ENCODE measurements at places on chromosomes 12 and 14. TPM values are rescaled to one million over a fixed set of nuclear protein-coding genes. Genes with fewer than 3 reads are reported as not detected.

SMAGP gene
- total RNA-seq = 11.4 TPM

INHBC gene
- 0.10 TPM for total RNA-seq

RILPL2 gene
- 11.2 TPM for total RNA-seq

KRT6B gene
- total RNA-seq = not detected

PPM1A gene
- 40.1 TPM for total RNA-seq

DTX1 gene
- 75.3 TPM for total RNA-seq

DNA sequence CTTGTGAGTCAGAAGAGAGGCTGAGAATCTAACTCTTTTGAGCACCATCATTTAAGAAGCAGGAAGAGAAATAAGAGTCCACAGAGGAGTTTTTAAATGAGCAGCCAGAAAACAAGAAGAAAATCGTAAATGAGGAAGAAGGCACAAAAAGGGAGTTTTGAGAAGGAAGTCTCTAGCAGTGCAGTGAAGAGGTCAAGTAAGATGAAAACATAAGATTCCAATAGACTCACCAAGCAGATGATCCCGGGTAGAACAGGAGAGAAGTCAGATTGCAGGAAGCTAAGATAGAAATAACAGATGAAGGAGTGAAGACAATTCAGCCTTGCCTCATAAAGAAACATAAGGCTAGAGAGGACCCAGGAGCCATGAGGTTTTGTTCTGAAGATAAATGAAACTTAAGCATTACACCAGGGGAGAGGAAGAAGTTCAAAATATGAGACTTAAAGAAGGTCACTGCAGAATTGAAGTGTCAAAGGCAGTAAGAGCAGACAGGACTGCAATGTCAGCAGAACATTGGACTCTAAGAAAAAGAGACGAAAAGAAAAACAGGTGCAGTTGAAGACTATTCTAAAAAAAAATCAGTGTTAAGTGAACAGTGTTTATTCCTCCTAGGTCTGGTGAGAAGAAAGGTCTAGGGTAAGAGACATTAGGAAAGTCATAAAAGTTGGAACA lies 229.0 kb downstream of the SEC23A start:
- DNase-seq = no peak
- H3K4me1 ChIP-seq = no peaks in the 10 kb centered on the region
- no peaks in the 10 kb centered on the region for H3K27me3 ChIP-seq

- H3K4me1 ChIP-seq = no peaks in the 10 kb centered on the region
- H3K36me3 ChIP-seq = no peaks in the 10 kb centered on the region
- H3K27ac ChIP-seq = no peak overlapping the region
- no peaks in the 10 kb centered on the region for H3K27me3 ChIP-seq
- no peak for DNase-seq
Measured at GRCh38 chr14:87579036-87579435, 413.9 kb downstream of the GALC start.

GRCh38 chr12:145369-145960 lies 68.5 kb downstream of the SLC6A12 start:
- no peak overlapping the region for H3K4me3 ChIP-seq
- H3K27ac ChIP-seq = no peak overlapping the region
- peaks cover 6% of the 10 kb centered on the region for H3K4me1 ChIP-seq
- peaks cover 16% of the 10 kb centered on the region for H3K27me3 ChIP-seq

- no peaks in the 10 kb centered on the region for H3K27me3 ChIP-seq
- DNase-seq = no peak
- H3K4me1 ChIP-seq = no peaks in the 10 kb centered on the region
- H3K4me3 ChIP-seq = no peak overlapping the region
Measured at GRCh38 chr14:25848601-25849000, 749.2 kb downstream of the NOVA1 start.

DNA sequence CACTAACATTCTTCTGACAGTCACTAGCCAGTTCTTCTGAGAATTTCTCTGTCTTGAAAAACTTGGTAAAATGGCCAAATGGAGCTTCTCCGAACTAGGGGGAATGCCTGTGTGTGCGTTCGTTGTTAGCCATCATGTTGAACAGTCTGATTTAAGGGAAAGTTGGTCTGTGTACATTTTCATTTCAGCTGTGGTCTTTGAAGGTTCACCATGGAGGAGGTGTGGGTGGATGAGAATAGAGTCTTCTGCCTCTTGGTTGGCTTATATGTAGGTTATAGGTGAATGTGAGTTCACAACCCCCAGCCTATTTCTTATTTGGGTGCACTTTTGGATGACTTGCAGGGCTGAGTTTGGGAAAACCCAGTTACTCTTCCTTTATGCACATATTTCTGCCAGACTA lies 12.9 kb downstream of the ETV6 start:
- DNase-seq = no peak
- peaks cover 75% of the 10 kb centered on the region for H3K4me1 ChIP-seq
- no peak overlapping the region for H3K27ac ChIP-seq
- H3K36me3 ChIP-seq = peaks cover 54% of the 10 kb centered on the region
- no peaks in the 10 kb centered on the region for H3K27me3 ChIP-seq

- no peaks in the 10 kb centered on the region for H3K27me3 ChIP-seq
- H3K36me3 ChIP-seq = peaks cover 3% of the 10 kb centered on the region
- H3K27ac ChIP-seq = no peak overlapping the region
- no peak overlapping the region for H3K4me3 ChIP-seq
- peaks cover 3% of the 10 kb centered on the region for H3K4me1 ChIP-seq
- DNase-seq = no peak
Measured at GRCh38 chr14:91078095-91078737, 17.8 kb upstream of the RPS6KA5 start.

GRCh38 chr12:6772726-6773589 lies 638 bp downstream of the LAG3 start:
- H3K27ac ChIP-seq = no peak overlapping the region
- H3K36me3 ChIP-seq = no peaks in the 10 kb centered on the region
- no peak for DNase-seq

DNA sequence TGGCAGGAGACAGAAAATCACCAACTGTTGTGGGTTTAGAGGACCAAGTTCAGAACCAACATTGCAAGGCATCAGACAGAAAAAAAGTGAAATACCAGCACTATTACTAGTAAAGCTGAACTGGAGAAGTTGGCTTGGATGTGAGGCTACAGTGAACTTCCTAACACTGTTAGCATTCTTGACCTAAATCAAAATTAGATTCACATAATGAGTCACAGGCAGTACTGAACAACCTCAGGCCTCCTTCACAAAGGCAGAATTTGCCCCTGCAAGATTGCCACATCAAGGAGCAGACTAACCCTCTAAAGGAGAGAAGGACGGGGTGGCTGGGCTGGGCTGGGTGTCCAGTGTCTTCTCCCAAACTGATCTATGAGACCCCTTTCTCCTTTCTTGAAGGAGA lies 539.7 kb downstream of the SNAPC1 start:
- H3K4me3 ChIP-seq = no peak overlapping the region
- H3K27me3 ChIP-seq = no peaks in the 10 kb centered on the region
- H3K27ac ChIP-seq = no peak overlapping the region
- no peaks in the 10 kb centered on the region for H3K36me3 ChIP-seq
- no peak for DNase-seq

DNA sequence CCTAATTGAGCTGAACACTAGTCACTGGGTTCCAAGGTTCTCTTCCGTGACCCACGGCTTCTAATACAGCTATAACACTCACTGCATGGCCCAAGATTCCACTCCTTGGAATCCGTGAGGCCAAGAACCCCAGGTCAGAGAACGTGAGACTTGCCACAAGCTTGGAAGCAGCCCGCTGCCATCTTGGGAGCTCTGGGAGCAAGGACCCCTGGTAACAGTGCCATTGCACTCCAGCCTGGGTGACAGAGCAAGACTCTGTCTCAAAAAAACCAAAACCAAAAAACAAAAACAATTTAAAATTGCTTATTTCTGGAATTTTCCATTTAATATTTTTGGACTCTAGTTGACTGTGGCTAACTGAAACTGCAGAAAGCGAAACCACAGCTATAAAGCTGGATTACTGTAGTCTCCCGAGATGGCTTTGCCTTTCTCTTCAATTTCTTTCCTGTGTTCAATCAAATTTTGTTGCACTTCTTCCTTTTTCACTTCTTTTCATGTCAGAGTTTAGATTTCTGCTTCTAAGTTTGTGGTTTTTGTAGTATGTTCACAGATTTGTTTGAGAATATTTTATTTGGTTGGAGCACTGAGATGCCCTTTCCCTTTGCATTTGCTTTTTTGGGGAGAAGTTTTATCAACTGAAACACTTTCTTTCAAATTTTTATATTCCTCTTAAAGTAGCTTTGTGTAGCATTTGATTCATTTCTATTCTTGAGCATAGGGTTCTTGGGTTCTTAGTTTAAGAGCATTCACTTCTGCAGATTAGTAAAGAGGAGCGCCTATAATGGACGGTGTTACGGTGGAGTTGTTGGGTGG lies 44.6 kb downstream of the DDHD1 start:
- H3K36me3 ChIP-seq = peaks cover 3% of the 10 kb centered on the region
- no peak for DNase-seq
- H3K4me3 ChIP-seq = no peak overlapping the region
- H3K4me1 ChIP-seq = peaks cover 2% of the 10 kb centered on the region

DNA sequence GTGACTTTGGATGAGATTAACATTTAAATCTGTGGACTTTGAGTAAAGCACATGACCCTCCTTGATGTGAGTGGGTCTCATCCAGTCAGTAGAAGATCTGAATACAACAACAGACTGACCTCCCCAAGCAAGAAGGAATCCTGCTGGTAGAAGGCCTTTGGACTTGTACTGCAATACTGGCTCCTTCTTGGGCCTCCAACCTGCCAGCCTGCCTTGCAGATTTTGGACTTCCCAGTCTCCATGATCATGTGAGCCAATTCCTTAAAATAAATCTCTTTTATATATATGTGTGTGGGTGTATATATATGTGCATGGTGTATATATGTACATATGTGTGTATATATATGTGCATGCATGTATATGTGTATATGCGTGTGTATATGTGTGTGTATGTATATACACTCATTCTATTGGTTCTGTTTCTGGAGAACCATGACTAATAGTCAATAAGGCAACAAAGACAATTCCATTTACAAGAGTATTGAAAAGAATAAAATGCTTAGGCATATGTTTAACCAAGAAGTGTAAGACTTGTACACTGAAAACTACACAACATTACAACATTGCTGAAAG lies 183.8 kb downstream of the STXBP6 start:
- no peak overlapping the region for H3K4me3 ChIP-seq
- peaks cover 3% of the 10 kb centered on the region for H3K4me1 ChIP-seq
- no peak for DNase-seq

GRCh38 chr12:80684077-80684495 lies 23.3 kb upstream of the MYF6 start:
- no peaks in the 10 kb centered on the region for H3K4me1 ChIP-seq
- no peaks in the 10 kb centered on the region for H3K27me3 ChIP-seq
- no peaks in the 10 kb centered on the region for H3K36me3 ChIP-seq
- DNase-seq = no peak
- no peak overlapping the region for H3K4me3 ChIP-seq

DNA sequence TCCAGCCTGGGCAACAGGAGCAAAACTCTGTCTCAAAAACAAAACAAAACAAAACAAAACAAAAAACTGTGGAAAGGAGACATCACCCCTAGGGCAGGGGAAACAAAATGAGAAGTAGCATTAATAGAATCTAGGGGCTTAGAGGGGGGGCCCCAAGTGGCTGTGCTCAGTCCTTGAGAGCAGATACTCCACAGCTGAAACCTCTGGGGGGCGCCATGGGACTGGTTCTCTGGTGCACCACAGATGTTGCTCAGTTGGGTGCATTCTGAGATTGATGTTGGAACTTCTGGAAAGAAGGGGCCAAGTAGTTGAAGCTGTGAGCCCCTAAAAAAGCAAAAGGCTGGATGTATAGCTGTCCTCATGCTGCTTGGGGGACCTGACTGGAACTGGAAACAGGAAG lies 11.8 kb upstream of the SYNE2 start:
- H3K4me1 ChIP-seq = no peaks in the 10 kb centered on the region
- DNase-seq = no peak
- H3K36me3 ChIP-seq = no peaks in the 10 kb centered on the region
- no peak overlapping the region for H3K27ac ChIP-seq

DNA sequence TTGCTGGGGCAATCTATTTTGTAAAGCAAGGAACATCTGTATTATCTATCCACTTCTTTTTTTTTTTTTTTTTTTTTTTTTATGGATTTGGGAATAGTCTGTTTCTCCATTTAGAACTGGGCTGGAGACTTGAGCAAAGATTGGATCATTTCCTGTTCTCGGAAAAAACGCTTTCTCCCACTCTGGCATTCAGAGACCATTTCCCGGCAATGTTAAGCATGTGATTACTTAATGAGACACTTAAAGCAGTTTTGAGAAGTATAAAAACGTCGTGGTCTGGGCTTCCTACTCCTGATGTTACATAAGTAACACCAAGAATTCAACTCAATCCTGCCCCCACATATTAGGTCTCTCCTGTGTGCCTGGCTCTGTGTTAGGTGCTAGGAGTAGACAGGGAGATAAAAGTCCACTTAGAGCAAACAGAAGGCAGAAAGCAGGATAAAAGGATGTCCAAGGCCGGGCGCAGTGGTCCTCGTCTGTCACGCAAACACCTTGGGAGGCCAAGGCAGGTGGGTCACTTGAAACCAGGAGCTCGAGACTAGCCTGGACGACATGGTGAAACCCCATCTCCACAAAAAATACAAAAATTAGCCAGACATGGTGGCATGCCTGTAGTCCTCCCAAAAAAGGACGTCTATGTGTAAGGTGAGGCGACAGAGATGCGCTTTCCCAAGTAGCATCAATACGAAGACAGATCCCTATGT lies 152.1 kb upstream of the GSC start:
- H3K36me3 ChIP-seq = no peaks in the 10 kb centered on the region
- H3K27ac ChIP-seq = no peak overlapping the region
- DNase-seq = no peak
- H3K4me3 ChIP-seq = no peak overlapping the region
- H3K27me3 ChIP-seq = no peaks in the 10 kb centered on the region

DNA sequence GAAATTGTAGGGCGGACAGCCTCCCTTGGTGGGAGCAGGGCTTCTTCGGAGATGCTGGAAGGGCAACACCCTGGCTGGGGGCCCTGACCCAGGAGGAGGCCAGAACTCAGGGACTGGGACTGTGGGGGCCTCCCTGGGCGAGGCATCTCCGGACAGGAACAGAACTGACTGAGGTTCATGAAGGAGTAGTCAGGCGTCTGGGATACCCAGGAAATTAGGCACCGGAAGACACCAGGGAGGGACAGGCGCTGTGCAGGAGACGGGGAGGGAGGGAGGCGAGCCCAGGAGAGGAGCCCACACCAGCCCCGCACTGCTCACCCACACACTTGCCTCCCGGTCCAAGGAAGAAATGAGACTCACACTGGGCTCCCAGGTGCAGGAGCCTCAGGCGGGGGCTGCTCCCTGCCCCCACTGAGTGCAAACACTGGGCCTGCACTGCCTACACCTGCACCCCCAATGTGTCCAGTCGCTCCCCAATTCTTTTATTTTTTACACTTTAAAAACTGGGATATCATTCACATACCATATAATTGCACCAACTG lies 262.6 kb upstream of the SFSWAP start:
- H3K27me3 ChIP-seq = peaks cover 7% of the 10 kb centered on the region
- H3K4me1 ChIP-seq = no peaks in the 10 kb centered on the region
- H3K27ac ChIP-seq = no peak overlapping the region
- DNase-seq = no peak
- no peak overlapping the region for H3K4me3 ChIP-seq

Data from activated B cell treated with CpG ODN at 0.5 μM for 24 hours (primary cell).